ENCODE measurements at places on chromosomes 3 and 15.

DNA sequence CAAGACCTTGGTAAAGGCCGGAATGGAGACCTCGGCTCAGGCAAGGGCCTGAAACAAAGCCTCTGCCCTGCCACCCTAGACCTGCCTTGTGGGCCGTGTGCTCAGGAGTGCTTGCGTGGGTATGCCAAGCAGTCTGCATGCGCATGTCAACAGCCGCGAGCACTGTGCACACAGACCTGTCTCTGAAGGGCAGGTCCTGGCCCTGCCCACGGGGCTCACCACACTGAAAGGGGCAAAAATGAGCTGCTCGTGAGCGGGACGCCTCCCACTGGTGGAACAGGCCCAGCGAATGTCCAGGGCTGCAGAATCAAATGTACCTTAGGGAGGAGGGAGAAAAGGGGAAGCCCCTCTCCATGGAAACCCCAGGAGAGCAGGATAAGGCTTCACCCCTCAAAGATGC is 44.3 kb upstream of the FGD5 start:
- DNase-seq, result no peak

GRCh38 chr15:39788108-39788507 is 5.5 kb upstream of the FSIP1 start:
- no peak for DNase-seq

GRCh38 chr3:129031476-129032215 is 28.9 kb upstream of the GP9 start:
- no peak for DNase-seq

DNA sequence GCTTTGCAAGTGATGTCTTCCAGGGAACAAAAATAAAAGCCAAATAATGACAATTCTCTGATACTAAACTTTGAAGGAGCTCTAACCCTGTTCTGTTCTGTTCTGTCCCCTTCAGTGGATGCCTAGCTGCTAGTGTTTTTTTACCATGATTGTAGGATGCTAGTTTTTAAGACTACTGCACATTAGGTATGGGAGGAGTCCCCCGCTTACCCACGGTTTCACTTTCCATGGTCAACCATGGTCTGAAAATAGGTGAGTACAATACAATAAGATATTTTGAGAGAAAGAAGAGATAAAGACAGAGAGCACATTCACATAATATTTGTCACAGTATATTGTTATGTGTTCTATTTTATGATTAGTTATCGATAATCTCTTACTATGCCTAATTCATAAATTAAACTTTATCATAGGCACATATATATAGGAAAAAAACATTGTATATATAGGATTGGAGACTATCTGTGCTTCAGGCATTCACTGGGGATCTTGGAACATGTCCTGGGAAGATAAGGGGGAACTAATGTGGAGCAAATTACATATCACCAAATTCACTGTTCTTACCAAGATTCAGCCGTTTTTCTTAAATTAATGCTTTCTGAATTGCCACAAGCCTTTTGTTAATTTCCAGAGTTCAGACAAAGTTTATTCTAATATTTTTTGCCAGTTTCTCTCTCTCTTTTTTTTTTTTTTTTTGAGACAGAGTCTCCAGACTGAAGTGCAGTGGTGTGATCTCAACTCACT is 32.8 kb upstream of the POMGNT2 start:
- no peak for DNase-seq

- no peak for DNase-seq
Measured at GRCh38 chr3:143654906-143655305, 193.4 kb downstream of the SLC9A9 start.

DNA sequence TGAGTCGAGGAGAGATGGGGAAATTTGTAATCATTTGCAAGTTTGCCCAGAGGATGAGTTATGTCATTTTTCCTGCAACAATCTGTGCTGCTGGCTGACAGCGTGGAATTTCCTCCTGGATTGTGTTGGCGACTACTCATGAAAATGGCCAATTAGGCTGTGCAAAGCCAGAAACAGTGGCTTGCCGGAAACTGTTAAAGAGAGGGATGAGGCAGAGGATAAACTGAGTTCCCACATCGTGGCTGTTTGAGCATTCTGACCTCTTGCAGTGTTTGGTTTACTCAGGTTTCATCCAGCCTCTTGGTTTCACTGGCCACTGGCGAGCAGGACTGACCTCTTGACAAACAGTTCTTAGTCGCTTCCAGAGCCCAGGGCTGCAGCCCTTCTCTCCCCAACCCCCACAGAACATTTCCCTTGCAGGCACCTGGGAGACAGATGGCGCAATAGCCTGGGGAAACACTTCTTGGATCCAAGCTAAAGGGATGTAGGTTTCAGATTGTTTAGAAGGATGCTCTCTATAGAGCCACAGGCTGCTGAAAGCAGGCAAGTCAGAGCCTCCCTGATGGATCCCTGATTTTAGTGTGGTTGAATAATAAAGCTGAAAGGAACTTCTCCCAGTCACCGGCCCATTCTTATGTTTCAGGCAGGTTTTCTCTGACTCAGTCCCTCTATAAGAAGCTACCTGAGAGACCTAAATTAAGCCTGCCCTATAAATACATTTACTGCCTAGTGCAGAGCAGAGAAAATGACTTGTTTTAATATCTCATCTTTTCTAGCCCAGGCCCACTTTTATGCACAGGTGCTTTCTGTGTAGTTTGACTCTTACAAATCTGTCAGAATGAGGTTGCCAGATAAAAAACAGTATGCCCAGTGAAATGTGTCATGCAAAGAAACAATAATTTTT is 92.8 kb upstream of the UBE2E1 start:
- DNase-seq, result no peak

DNA sequence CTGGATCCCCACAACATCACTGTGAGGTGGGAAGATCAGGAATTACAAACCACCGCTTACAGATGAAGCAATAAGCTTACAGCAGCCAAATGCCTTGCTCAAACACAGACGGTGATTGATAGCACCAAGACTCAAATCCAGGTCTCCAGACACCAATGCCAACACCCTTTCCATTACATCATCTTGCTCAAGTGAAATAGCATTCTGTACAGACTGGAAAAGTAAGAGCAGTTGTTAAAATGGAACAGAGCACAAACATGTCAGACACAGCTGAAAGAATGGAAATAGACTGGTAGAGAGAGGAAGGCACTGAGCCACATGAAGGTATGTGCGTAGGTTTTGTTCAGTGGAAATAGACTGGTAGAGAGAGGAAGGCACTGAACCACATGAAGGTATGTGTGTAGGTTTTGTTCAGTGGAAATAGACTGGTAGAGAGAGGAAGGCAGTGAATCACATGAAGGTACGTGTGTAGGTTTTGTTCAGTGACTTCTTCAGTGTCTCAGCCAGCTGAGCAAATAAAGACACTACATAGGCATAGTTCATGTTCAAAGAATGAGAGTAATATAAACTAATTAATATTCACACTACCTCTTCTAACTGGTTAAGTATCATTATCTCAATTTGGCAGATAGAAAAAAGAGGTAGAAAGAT is 15.6 kb downstream of the CLDN1 start:
- no peak for DNase-seq

- DNase-seq, result no peak
Measured at GRCh38 chr3:108133858-108134554, 43.2 kb upstream of the CD47 start.

GRCh38 chr3:105752791-105753415 is 115.9 kb downstream of the CBLB start:
- no peak for DNase-seq

Measured in activated T-helper 1 cell treated with anti-CD3 and anti-CD28 coated beads, Interleukin-2, amount 50 U/mL, for 16 hours (primary cell).